ENCODE measurements at places on chromosomes 11 and 22.

DNA sequence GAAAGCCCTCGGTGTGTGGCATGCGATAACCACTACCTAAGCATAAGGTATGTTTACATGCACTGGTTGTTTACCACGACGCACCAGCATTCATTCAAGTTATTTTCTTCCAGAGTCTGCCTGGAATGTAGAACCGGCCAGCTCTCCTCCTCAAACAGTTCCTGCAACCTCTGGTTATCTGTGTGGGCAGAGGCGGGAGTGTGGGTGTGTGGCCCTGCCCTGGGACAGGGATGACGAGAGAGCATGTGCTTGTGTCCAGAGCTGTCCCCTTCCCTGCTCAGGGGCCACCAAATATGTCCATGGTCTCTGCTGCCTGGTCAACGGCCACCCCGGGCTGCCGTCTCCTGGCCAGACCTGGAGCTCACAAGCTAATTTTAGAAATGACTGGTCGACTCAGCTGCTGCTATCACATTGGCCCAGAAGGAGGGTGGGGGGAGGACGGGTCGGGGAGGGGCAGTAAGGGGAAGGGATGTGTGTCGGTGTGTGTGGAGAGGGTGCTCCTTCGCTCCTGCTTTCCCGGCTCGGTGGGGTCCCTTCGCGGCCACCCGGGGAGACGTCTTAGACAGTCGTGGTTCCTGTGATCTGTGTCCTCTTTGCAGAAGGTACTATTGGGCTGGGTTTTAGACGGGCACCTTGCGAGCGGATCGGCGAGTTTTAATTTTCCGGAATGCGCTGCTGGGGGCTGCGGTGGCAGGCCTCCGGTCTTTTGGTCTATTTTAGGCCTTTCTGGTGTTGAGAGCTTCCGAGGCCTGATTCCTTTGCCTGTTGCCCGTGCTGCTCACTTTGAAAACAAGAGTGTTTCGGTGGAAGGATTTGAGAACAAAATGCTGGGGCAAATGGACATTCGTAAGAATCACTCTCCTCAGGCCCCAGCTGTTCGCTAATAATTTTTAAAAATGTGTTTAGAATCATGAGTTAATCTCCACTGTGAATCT lies at the start of gene MYO18B:
Gene MYO18B, plus strand, starts transcription at position 497 of the 935 bp plus-strand sequence. CDS start 18,905 bp downstream, outside the sequence.
- no peak for DNase-seq
- H3K36me3 ChIP-seq: no peaks in the 10 kb centered on the region
- H3K27ac ChIP-seq: no peak within 1 kb of the TSS
- H3K27me3 ChIP-seq: peaks cover 10% of the 10 kb centered on the region
- H3K4me1 ChIP-seq: no peaks in the 10 kb centered on the region
- H3K4me3 ChIP-seq: no peak within 1 kb of the TSS

- no peaks in the 10 kb centered on the region for H3K4me1 ChIP-seq
- no peak overlapping the region for H3K4me3 ChIP-seq
- no peak overlapping the region for H3K27ac ChIP-seq
- H3K36me3 ChIP-seq: no peaks in the 10 kb centered on the region
- no peak for DNase-seq
These were observed 433.2 kb downstream of the SOX6 start for GRCh38 chr11:15923183-15923582.

- DNase-seq: no peak
- peaks cover 3% of the 10 kb centered on the region for H3K36me3 ChIP-seq
- no peak overlapping the region for H3K4me3 ChIP-seq
- H3K27ac ChIP-seq: peak overlapping the region; percentile 81
These were observed 8.6 kb downstream of the SNAP29 start for GRCh38 chr22:20867179-20868024.

DNA sequence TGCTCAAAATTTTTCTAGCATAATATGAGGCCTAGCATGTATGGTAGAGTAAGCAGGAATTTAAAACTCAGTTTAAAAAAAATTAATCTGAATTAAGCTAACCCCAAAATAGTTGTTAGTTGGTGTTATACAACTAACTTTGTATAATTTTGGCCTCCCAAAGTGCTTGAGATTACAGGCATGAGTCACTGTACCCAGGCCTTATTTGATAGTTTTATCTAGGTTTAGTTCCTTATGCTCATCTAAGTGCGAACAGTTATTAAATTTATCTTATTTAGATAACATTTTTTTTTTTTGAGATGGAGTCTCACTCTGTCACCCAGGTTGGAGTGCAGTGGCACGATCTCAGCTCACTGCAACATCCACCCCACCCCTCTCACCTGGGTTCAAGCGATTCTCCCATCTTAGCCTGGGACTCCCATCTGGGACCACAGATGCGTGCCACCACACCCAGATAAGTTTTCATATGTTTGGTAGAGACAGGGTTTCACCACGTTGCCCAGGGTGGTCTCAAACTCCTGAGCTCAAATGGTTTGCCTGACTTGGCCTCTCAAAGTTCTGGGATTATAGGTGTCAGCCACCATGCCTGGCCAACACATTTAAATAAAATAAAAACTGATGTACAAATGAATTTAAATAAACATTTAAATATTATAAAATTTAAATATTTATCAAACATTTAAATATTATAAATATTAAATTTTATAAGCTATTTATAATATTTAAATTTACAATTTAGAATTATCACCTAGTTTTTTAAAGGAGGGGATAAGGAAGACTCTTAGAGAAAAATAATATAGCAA lies 7.5 kb downstream of the IL18 start:
- H3K27me3 ChIP-seq: no peaks in the 10 kb centered on the region
- no peak for DNase-seq
- no peaks in the 10 kb centered on the region for H3K36me3 ChIP-seq
- peaks cover 6% of the 10 kb centered on the region for H3K4me1 ChIP-seq

DNA sequence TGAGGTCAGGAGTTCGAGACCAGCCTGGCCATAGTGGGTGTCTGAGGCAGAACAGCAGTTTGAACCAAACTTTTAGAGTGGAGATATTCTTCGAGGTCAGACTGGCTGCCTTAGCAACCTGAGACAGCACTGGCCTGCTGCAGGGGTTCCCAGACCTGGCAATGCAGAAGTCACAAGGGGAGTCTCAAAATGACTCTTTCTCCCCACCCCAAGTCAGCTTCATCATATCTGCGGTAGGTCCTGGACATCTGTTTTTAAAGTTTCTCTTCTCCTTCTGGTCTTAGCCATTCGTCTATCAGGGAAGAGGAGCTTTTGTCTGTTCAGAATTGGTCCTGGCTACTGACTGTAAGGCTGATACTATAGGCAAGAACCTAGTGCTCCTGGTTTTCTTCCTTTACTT lies 14.5 kb upstream of the CLMP start:
- no peak overlapping the region for H3K4me3 ChIP-seq
- DNase-seq: no peak
- no peaks in the 10 kb centered on the region for H3K27me3 ChIP-seq
- H3K4me1 ChIP-seq: peaks cover 20% of the 10 kb centered on the region
- no peaks in the 10 kb centered on the region for H3K36me3 ChIP-seq
- H3K27ac ChIP-seq: no peak overlapping the region

GRCh38 chr11:46309814-46310259 lies 32.4 kb downstream of the CREB3L1 start:
- H3K4me3 ChIP-seq: no peak overlapping the region
- H3K36me3 ChIP-seq: peaks cover 1% of the 10 kb centered on the region
- H3K27ac ChIP-seq: no peak overlapping the region
- no peaks in the 10 kb centered on the region for H3K27me3 ChIP-seq
- peaks cover 10% of the 10 kb centered on the region for H3K4me1 ChIP-seq
- no peak for DNase-seq

DNA sequence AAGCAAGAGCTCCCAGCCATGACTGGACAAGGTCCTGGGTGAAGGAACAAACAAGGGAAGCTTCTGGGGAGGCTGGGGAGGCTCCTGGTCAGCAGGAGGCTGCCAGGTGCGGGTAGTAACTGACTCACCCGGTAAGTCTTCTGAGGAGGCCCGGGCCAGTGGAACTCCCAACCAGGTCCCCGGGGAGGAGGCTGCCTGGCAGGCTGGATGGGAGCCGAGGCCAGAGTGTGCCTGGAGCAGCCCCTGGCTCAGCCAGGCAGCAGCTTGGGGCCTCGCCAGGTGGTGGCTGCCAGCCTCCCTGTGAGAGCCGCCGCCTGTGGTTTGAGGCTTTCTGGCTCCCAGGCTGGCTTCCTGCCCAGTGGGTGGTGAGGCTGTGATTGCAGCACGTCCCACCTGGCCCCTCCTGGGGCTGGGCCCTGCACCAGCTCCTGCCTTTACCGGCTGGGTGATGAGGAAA lies 46.2 kb downstream of the IGF2 start:
- H3K4me1 ChIP-seq: peaks cover 3% of the 10 kb centered on the region
- H3K27me3 ChIP-seq: peaks cover 7% of the 10 kb centered on the region
- no peak overlapping the region for H3K4me3 ChIP-seq
- DNase-seq: no peak

- no peaks in the 10 kb centered on the region for H3K36me3 ChIP-seq
- no peak for DNase-seq
- no peak overlapping the region for H3K4me3 ChIP-seq
- H3K4me1 ChIP-seq: peaks cover under 1% of the 10 kb centered on the region
- H3K27me3 ChIP-seq: no peaks in the 10 kb centered on the region
These were observed 197.2 kb downstream of the TENM4 start for GRCh38 chr11:79243422-79244210.

- no peaks in the 10 kb centered on the region for H3K27me3 ChIP-seq
- H3K4me1 ChIP-seq: peaks cover 7% of the 10 kb centered on the region
- peak overlapping the region; percentile 70 for H3K27ac ChIP-seq
- H3K4me3 ChIP-seq: peak overlapping the region; percentile 92
These were observed 937 bp upstream of the EFEMP2 start for GRCh38 chr11:65873318-65874156.

DNA sequence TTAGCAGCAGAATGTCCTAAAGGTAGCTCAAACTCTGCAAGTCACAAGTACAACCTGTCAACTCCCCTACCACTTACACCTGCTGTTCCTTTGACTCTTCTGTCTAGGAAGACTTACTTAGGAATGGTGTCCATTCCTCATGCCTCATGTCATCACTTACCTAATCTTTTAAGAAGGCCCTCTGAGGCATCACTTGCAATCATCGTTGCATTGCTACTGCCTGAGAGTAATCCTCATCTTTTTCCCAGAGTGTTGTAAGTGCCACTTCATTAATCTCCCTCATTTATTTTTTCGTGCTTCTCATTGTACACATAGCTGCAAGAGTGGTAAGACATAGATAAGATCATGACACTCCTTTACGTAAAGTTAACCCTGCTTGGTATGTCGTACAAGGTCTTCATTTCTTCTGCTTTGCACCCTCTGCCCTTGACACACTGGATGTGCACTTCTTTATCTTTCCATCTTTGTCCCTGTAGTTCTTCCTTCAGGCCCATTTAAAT lies 54.6 kb downstream of the SFI1 start:
- H3K4me3 ChIP-seq: no peak overlapping the region
- DNase-seq: no peak
- H3K36me3 ChIP-seq: peaks cover 2% of the 10 kb centered on the region
- no peak overlapping the region for H3K27ac ChIP-seq
- H3K27me3 ChIP-seq: no peaks in the 10 kb centered on the region

- H3K27ac ChIP-seq: no peak overlapping the region
- no peak overlapping the region for H3K4me3 ChIP-seq
These were observed 18.6 kb upstream of the APLNR start for GRCh38 chr11:57255618-57256017.

DNA sequence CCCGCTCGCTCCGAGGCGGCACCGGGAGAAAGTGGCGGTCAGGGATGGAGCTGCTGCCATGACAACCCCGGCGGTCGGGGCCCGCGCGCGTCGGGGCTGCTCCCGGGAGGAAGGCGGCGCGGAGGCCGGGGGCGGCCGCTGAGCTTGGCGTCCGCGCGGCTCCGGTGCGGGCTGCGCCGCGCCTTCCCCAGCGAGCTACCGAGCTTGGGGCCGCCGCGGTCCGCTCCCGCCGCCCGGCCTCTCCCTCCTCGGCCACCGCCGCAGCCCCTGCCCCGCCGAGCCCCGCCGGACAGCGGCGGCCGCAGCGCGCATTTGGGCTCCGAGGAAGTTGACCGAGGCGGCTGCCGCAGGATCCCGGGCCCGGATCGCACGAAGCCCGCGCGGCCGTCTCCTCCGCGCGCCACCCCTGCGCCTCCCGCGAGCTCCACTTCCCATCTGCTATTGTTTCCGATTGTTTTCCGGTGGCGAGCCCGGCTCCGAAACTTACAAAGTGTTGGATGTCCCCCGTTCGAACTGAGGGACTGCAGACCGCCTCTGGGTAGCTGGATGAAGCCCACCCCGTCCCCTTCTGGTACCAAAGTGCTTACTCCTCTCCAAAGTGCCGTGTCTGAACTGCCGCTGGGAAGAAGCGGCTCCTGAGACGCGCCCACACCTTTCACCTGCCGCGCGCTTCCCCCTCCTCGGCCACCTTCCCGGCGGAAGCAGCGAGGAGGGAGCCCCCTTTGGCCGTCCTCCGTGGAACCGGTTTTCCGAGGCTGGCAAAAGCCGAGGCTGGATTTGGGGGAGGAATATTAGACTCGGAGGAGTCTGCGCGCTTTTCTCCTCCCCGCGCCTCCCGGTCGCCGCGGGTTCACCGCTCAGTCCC lies 540.3 kb downstream of the NTM start:
- H3K27ac ChIP-seq: no peak overlapping the region
- DNase-seq: peak; percentile 21

DNA sequence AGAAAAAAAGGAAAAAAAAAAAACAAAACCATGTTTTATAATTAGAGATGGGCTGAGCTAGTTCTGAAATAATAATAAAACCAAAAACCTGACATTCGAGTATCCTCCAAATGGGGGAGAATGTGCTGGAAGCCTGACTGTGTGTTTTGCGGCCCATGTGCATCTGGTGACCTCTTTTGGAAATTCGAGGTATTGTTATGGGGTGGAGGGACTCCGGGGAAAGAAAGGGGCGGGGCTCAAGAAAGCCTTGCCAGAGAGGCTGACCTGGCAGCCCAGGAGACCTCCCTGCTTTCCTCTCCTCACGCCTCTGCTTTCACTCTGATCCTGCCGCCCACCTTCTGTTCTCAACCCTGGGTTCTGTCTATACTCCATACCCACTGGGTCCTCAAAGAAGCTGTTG lies 72.9 kb downstream of the CTTN start:
- no peaks in the 10 kb centered on the region for H3K27me3 ChIP-seq
- no peak overlapping the region for H3K4me3 ChIP-seq
- H3K4me1 ChIP-seq: no peaks in the 10 kb centered on the region
- no peak for DNase-seq

DNA sequence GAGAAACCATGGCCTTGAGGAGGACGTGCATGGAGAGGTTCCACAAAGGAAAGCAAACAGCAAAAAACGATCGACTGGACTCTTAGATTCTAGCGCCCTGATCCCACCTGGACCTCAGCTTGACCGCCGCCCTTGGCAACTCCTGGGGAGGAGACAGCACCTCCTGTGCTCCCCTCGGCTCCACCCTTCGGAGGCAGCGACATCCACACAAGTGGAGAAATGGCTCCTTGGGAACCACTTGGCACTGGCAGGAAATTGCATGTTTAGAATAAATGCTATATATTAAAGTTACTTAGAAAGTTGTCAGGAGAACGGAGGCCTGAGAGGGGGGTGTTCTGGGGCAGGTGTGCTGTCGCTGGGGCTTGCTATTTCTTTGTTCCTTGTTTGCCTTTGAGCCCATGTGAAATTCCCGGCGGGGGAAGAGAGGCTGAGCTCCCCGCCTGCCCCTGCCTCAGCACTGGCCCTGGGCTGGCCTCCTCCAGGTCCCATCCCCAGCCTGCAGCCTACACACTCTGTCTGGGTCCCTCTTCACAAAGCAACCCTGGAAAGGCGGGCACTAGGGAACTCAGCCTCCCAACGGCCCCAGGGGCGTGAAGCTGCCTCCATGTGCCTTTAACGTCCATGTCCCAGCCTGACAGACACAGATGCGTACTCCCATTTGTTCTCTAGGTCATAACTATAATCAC lies 395.3 kb downstream of the BRD1 start:
- no peak overlapping the region for H3K27ac ChIP-seq
- H3K27me3 ChIP-seq: peaks cover 23% of the 10 kb centered on the region
- H3K36me3 ChIP-seq: no peaks in the 10 kb centered on the region
- no peak overlapping the region for H3K4me3 ChIP-seq
- no peaks in the 10 kb centered on the region for H3K4me1 ChIP-seq

GRCh38 chr11:2143799-2144543 lies 4.8 kb upstream of the IGF2 start:
- peaks cover 71% of the 10 kb centered on the region for H3K27me3 ChIP-seq
- peak overlapping the region; percentile 91 for H3K4me3 ChIP-seq
- peak overlapping the region; percentile 33 for H3K27ac ChIP-seq
- no peak for DNase-seq
- H3K36me3 ChIP-seq: peaks cover 3% of the 10 kb centered on the region
- peaks cover 10% of the 10 kb centered on the region for H3K4me1 ChIP-seq

Measured in progenitor cell of endocrine pancreas (in vitro differentiated cells).